ENCODE measurements at places on chromosomes 7 and 10.

GRCh38 chr7:34096198-34096651 is 190.9 kb downstream of the BMPER start:
- DNase-seq = peak; percentile 83

DNA sequence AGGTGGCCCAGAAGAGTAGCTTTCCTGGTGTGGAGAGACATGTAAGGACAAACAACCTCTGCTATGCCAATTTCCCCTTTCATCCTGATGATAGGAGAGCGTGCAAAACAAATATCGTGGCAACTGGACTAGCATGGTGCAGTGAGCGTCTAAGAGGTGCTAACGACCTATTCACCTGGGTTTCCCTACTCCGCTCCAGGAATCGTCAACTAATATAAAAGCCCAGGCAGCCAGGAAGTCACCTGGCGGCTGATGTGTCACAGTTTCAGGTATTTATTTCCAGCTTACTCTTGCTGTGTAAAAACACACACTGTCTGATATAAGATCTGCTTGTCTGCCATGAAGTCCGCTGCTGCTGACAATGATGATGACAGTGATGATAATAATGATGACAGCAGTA is 56.5 kb upstream of the EFCAB10 start:
- no peak for DNase-seq

DNA sequence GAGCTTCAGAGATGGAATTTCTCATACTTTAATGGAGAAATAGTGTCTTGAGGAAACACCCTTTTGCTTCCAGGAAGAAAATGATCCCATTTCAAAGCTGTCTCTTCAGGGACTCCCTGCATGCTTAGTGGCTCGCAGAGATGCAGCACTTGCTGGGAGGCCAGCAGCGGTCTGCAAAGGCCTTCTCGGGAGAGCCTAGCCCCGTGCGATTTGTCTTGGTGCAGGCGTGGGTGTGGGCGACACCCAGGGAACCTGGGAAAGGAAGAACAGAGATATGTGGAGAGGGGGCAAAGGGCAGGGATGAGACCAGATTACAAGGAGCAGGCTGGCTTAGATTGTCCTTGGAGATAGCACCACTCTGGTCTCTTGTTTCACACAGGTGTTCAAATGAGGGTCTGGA is 352.3 kb upstream of the PODXL start:
- no peak for DNase-seq

- DNase-seq = no peak
Observed at GRCh38 chr10:112526906-112527305, 79.9 kb downstream of the VTI1A start.

- no peak for DNase-seq
Observed at GRCh38 chr7:12759151-12759550, 71.7 kb downstream of the ARL4A start.

All from astrocyte of the cerebellum (primary cell).